RKO (cell line): ENCODE measurements at places on chromosomes 2 and 18.

DNA sequence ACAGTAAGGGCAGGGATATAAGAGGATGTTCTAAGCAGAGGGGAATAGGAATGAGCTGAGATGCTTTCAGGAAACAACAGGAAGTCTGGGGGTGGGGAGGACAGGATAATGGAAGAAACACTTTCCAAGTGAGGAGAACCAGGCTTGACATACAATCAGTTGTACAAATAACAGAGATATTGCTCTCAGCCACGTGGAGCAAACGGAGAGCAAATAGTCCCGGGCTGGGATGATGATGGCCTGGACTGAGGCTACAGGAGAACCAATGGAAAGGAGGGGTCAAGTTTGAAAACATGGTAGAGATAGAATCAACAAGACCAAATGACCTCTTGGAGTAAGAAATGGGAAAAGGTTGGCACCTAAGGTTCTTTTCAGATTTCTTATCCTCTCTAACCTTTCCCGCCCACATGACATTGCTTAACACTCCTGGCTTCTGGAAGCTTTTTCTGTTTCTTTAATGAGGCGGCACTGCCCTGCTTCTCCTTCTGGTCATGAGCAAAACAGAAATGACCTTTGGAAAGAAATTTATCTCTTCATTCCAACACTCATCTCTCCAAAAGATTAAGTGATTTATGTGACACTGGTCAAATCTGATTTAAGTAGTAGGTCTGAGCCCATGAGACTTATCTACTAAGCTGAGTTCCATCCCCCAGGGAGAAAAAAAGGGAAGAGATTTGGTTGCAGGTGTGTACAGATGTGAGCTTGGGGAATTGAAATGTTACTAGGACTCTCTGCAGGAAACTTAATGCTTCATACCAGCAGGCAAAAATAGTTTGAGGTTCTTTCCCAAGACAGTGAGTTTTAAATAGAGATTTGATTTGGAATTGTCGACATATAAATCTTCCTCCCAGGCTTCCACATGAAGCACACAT, 442.9 kb upstream of the HNRNPA3 start:
- DNase-seq = no peak

DNA sequence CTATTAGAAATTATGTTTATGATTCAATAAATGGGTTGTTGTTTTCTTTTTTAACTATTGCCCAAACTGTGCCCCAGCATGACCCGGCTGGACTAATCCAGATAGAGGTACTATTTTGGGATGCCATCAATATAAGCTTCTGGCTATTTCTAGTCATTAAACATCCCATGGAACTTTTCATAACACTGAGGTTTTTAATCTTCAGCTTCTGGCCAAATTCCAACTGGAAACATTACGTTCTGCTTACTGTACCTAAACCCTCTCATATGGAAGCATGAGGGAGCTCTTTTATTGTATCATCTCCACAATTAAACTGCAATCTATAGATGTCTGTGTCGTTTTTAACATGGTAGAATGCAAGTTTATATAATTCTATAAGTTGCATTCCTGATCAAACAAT, 674.7 kb downstream of the ARHGAP15 start:
- DNase-seq = no peak

GRCh38 chr18:38759457-38759856, 1193.9 kb upstream of the CELF4 start:
- no peak for DNase-seq

GRCh38 chr18:22191923-22192322, 22.5 kb downstream of the GATA6 start:
- no peak for DNase-seq

DNA sequence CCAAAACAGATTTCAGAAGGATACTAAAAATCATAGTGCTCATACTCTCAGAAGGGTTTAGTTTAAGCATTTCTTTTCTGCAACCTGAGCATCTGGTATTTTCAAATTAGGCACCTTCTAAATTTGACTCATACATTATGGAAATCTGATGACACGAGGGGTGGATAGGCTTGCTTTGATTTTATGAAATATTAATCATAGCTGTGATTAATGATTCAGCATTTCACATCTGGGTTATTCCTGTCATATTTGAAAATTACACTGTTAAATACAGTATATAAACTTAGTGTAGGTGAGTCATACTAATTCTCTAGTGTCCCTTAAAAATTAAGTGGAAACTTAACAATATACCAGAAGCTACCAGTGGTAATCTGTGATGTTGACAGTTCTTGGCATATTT, 47.7 kb downstream of the MRPS9 start:
- DNase-seq = no peak

DNA sequence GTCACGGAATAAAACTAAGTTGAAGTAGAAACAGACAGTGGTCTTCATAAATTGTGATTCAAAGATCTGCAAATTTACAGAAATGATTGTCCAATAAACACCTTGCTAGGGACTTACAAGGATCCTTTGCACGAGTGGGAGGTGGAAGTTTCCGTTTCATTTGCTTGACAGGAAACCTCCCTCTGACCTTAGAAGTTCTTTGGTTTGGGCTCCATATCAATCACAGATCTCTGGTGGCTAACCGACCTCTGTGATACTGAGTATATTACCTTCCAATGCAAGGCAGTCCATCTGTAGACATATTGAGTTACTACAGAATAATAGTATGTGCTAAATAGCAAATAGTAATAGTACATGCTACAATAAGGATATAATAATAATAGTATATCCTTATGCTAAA, 33.7 kb upstream of the RNF152 start:
- DNase-seq = no peak

- no peak for DNase-seq
Observed at GRCh38 chr2:195697681-195698220, 40.7 kb downstream of the SLC39A10 start.

DNA sequence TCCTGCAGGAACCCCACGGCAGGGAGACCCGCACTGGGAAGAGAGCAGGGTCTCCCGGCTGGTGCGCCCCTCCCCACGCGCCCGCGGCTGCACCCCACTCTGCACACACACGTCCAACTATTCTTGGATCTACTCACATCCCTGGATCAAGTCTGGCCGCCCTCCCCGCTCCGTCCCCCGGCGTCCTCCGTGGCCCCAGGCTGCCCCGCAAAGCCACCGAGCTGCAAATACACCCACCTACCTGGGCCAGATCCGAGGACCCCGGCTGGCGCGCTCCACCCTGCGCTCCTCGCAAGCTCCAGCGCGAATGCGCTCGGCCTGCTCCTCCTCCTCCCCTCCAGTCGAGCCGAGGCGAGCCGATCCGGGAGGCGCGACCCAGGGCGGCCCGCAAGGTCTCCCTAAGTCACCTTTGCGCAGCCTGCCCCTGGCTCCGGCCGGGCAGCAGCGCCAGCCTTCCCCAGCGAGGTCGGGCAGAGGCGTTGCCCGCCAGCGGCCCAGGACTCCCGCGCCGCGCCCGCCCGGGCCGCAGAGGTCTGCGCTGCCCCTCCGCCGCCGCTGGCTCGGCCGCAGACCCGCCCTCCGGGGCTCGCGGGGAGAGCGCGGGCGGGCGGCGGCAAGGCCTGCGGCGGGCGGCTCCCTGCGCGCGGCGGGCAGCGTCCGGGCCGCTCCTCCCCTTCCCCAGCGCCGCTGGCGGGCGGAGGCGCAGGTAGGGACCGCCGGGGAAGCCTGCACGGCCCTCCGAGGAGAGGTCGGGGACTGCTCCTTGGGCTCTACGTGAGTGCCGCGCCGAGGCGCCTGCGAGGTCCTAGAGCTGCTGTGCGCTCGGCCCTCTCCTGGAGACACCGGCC, 126.0 kb downstream of the OSBPL1A start:
- DNase-seq = peak; percentile 65

- no peak for DNase-seq
Observed at GRCh38 chr2:235839226-235839625, 329.0 kb downstream of the GBX2 start.

- DNase-seq = peak; percentile 71
Observed at GRCh38 chr18:22391407-22392345, 26.0 kb downstream of the CTAGE1 start.

DNA sequence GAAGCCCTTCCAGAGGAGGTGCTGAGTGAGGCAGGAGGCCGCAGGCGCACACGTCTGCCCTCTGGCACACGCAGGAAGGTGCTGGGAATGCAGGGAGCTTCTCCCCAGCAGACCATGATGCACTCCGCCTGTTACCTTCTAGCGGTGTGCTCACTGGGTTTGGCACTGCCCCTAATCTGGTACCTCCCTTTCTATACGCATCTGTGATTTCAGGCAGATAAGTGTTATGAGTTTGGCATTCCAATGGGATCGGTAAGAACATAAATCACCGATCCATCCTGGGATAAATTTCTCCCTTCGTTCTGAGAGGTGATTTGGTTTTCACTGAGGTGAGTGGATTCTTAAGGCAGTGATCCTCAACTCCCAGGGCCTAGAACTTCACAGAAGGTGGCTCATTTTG, 34.6 kb downstream of the ODC1 start:
- no peak for DNase-seq

DNA sequence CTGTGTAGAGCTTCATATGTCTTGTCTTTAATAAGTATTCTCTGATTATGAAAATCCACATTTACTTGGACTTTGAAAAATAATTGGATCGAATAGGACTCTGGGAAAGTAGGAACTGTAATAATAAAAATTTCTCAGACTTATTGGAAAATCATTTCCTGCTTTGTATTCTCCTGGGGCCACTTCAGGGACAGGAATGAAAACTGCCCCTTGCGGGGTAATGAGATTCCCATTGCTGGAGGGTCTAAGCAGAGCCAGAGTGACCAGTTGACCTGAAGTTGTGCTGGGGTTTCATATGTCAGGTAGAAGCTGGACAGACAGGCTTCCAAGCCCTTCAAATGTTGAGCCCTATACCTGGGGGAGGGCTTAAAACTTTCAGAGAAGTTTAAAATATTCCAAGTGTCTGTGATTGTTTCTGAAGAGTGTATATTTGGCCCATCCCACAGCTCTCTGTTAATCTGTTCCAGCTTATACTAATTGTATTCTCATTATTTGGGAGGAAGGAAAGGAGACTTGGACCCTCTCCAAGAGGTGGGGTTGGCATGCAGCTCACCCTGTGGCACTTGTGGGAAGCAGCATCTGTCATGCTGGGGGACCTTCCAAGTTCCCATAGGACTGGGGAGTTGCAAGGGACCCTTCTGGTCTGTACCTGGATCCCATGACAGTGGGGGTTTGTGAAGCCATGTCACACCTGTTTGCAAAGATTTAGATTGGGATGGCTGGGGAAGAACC, 268.7 kb upstream of the ATP5MC3 start:
- DNase-seq = no peak

GRCh38 chr2:181895818-181896217, 4.3 kb downstream of the ITPRID2 start:
- no peak for DNase-seq

- DNase-seq = peak; percentile 51
Observed at GRCh38 chr2:224778474-224778877, 62.3 kb upstream of the CCDC195 start.

- peak; percentile 26 for DNase-seq
Observed at GRCh38 chr2:227280895-227281294, 44.2 kb upstream of the MFF start.

DNA sequence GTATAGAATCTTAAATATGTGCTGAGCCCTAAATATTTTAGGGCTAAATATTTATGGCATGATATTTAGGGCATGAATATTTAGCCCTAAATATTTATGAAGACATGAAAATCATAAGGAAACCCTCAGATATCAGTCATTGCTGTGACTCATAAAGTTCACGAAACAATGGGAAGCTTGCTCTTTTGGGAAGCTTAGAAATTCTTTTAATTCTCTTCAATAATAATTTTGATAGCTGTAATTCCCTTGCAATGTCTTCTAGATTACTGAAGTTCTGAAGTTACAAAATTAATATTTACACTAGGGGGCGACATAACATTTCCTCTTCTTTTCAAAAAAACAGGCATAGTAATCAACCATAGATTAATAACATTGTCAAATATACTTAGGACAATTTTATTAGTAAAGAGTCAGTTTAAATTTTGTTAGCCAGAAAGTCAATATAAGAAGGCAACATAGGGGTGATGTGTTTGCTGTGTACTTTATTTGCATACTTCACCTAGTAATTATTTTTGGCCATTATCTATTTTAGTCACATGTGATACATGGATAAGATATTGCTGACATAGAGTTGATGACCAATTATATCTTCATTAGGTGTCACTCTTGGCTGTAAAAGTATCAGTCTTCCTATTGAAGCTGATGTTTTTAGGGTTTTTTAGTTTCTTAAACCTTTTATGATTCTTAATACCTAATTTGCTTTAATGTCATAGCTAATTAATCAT, 13.2 kb downstream of the ZNF804A start:
- DNase-seq = peak; percentile 25

DNA sequence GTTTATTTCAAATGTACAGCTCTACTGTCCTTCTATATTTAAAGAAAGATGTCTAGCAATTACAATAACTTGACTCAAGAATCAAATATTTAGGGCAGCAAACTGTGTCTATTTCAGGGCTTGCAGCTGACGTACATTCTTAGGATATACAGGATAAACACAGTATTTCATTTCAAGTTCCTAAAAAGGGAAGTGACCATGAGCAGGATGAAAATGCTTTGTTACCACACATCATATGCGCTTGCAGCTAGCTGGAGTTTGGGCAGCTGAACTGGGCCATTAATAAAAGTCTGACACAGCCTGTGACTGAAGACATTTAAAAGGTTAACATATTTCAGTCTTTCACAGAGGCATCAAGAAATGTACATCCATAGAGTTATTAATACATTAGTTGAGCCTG, 264.6 kb upstream of the TRIB2 start:
- no peak for DNase-seq

DNA sequence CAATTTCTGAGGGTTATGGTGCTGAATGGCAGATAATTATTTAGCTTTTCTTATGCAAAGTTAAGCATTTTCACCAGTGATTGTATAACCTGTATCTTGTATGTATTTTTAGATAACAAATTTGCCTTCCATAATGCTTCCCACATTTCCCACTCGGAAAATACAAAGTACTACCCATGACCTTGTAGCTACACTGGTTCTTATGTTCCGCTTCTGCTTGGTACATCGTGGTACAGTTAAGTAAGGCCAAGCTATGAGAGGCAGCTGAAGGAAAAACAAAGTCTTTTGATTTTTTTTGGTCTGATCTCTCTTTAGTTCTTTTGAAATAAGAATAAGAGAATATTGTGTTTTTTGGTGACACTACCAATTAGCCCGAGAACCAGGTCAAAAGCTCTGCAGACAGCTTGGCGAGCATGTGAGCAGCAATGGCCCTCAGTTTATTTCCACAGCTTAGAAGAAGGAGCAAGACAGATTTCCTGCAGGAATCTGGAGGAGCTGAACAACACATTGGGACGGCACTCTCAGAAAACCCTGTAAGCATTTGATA, 26.8 kb downstream of the SH3YL1 start:
- DNase-seq = no peak
